Cortex of kidney (tissue), 1 donor: ENCODE measurements at places on chromosomes 2 and 18.

GRCh38 chr2:66995636-66996035 is 401.5 kb upstream of the ETAA1 start:
- DNase-seq = no peak

GRCh38 chr2:112811841-112812306 is 24.7 kb downstream of the IL1B start:
- DNase-seq = no peak

DNA sequence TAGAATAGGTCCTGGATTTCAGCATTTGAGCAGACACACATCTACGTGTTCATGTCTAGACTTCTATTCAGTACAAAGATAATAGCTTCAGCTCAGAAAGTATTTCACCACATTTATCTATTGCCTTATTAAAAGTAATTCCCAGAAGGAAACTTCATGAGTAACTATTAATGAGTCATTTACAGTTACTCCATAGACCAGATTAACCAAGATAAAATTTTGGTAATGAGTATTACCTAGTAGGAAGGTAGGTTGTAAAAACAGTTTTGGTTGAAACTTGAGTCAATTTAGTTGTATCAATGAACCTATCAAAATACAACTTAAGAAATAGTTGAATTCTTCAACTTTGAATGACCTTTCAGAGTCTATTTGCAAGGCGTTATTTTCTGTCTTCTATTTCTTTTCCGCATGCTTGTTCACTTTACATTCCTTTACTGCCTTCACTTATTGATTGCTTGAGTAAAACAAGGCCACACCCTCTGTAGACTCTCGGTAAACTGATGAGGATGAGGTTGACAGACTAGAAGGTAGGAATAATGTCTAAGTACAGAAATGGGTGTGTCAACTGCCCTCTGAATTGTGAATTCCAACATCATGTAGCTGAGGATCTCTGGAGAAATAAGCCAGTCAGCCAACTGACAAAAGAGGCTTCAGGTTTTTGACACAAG is 1165.6 kb upstream of the ZEB2 start:
- DNase-seq = no peak

DNA sequence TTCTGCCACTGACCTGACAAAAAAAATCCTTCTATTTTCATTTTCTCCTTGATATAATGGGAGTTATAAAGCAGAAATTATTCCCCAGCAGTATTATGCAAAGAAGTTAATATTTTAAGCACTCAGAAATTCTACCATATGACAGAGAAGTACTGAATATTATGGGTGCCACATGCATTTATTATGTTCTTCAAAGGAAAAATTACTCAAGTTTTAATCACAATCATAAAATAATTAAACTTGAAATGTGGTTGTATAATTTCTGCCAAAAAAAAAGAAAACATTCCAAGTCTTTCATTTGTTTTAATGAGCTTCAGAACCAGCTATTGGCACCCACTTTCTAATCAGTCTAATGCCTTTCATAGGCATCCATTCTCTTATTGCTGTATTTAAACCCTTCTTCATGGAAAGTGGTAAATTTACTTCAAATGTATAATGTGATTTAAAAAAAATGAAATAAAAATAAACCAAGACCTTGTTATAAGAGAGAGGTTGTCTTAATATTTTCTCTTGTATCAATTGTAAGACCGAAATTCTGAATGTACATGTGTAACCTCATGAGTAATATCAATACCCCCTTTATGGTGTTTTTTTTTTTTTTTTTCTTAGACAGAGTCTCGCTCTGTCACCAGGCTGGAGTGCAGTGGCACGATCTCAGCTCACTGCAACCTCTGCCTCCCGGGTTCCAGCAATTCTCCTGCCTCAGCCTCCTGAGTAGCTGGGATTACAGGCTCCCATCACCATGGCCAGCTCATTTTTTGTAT is 302.3 kb downstream of the IRS1 start:
- DNase-seq = no peak

DNA sequence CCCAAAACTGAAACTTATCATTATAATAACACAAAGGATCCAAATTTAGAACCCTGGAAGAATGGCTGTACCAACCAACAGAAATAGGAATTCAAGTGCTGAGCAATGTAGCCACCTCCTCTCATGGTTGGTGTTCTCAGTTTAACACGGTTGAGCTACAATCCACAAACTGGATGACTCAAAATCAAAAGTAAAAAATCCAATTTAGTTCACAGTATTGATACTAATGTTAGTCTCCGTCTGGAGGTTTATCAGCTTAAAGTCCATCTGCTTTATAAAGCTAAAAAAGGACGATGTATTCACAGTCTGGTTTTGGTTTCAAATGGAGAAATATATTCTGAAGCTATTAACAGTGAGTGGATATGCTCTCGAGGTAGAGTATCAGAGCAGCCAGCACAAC is 40.5 kb downstream of the CNTNAP5 start:
- DNase-seq = no peak

DNA sequence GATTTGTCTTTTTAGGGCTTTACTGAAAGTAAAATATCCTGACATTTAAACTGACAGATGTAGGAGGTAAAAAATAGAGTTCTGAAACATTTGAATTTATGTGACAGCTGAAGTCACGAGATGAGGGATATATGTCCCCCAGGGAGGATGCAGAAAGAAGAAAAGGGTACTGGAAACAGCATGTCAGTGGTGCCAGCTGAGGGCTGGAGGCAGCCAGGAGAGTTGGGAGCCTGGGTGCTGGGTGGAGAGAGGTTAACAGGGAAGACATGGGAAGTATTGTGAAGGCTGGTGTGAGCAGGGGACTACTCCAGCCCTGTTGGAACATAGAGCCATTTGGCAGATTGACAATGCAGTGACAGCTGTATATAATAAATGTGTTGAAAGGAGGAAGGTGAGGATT is 11.8 kb upstream of the MOCOS start:
- no peak for DNase-seq

- no peak for DNase-seq
Observed at GRCh38 chr18:10370716-10371115, 83.7 kb upstream of the APCDD1 start.

DNA sequence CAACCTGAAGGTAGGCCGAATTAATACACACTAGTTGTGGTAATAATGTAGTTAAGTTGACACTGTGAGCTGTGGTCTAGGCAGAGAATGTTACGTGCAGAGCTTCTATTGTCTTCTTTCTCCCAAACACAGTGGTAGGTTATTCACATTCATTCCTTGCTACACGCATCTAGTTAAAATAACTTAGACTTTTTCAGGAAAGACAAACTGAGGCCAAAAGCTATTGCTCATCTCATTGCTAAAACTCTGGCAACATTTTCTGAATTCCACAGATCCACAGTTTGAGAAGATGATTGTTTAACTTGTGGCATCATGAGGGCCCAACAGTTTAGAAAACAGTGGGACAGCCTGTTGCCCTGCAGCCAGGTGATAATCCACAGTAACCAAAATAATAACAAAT is 850.4 kb upstream of the FSHR start:
- DNase-seq = no peak

DNA sequence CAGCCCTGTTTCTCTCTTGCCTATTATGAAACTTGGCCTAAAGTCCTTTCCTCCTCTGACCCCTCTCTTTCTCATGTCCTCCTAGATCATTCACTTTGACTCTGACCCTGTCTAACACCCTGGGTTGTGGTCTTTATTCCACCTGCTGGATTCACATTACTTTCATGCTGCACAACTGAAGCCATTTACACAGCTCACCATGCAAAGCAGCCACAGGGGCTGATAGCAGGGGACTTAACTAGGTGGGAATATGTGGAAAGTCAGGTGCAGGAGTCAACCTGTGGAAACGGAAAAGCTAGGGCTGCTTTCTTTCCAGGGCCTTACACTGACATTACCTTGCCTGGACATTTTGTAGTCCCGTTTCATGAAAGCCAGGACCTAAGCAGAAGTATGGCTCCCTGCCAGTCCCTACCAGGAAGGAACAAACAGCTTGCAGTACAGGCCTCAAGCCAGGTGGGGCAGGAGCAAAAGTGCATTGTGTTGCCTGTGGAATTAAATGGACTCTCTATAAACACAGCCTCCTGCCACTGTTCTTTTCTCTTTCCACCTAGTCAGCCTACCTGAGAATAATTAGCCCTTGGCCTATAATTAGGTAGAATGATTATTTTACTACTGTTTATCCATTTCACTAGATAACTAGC is 11.8 kb downstream of the MAPRE3 start:
- no peak for DNase-seq

GRCh38 chr2:17672583-17673317 is 80.9 kb downstream of the SMC6 start:
- DNase-seq = no peak

- no peak for DNase-seq
Observed at GRCh38 chr2:43196768-43197587, 29.4 kb downstream of the ZFP36L2 start.

DNA sequence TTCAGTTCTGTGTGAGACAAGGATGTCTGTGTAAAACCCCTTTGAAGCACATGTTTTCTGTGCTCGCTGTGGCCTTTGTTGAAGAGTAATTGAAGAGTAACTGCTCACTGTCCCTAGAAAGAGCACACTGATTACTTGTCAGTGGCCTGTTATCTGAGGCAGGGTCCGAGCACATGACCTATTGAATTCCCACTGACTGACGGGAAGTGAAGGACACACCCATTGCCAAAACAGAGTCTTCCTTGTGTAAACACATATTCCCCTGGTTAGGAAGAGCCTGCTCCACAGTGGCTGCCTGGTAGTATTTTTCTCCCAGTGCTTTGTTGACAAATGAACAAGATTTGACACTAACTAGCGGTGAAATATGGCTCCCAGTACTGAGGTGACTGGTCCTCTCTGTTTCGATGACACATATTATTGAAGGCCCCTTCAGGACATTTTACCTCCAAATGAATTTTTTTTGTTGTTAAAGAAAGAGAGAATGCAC is 148.5 kb upstream of the GYPC start:
- no peak for DNase-seq

GRCh38 chr18:68623342-68623741 is 91.6 kb downstream of the TMX3 start:
- no peak for DNase-seq

DNA sequence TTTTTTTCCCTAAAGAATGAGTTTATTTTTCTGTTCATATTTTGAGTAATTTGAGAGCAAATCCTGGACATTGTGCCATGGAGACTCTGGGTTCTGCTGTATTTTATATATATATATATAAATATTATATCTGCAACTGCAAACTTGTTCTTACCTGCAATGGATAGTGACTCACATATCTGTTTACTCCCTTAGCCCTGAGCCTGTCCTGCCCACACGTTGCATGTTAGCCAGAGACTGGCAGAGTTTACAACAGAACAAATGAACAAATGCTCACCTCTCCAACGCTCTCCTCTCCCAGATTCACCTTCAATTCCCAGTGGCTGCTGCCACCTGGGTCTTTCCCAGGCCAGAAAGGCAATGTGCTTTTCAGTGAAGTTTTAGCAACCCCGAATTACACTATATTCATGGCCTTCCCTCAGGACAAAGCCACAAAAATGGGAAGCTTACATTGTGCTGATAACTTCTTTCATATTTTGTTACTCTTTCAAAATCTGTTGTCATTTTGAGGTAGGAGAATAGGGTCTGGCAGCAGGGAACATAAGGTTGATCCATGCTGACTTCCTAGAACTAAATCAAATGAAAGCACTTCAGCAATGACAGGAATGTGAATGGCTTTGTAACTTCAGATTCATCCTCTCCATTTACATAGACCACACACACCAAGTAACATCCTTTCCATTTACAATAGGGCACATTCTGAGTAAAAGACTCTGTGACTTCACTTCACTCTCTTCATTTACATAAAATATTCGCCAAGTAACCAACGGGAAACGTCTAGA is 105.4 kb upstream of the FAM110C start:
- DNase-seq = no peak

DNA sequence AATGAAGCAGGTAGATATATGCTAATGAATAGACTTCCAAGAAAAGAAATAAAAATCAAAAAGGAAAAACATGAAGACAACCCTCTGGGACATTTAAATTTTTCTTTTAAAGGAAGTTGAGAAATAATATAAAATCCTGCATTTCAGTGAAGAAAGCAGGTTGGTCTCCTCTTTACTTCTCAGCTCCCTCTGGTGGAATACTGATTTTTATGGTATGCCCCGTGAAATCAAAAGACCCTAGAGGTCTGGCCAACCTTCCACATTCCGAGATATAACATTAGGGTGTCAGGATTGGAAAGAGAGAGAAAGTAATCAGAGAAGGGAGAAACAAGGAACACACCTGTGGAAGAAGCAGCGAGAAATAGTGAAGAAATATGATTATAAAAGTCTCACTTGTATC is 72.7 kb downstream of the DNER start:
- DNase-seq = no peak
